ENCODE measurements at places on chromosomes 2 and 18.
A peak's percentile ranks its signal among the peaks of the same experiment; 100 is the strongest.

DNA sequence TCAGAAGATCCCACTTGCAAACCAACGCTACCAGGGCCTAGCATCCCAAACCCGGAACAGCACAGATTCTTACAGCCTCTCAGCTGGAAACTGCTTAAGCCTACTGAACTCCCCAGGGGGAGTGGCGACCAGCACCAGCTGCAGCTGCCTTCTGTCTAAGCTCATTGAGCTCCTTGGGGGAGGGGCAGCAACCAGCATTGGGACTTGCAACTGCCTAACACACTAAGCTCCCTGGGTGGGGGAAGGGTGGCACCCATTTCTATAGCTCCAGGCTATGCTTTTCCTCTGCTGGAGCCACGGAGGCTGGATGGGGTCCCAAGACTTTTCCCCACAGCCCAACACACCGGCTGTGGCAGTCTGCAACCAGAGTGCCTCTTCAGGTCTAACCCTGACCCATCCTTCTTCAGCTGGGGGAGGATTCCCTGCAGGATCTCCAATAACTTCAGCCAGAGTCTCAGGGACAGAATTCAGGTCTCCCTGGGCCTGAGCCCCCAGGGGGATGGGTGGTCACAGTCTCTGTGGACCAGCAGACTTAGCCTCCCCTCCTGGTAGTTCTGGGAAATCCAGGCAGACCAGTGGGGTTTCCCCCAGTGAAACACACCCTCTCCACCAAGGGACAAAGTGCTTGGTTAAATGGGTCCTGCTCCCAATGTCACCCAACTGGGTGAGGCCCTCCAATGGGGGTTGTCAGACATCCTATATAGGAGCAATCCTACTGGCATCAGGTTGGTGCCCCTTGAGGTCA lies 45.9 kb upstream of the ITGA4 start:
- no peak for DNase-seq

DNA sequence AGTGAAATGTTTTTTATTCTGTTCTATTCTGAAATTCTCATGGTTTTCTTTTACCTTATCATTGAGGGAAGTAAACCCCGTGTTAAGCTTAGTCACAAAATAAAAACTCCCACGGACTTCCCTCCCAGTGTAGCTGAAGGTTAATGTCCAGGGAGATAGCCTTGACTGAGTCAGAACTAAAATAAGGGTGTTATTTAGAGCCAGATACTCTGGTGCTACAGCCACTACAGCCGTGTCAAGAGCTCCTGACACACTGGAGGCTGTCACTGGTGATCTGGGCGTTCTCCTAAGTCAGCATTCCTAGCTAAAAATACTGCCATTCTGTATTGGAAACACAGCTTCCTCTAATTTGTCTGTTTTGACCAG lies 82.0 kb upstream of the RANBP2 start:
- peak; percentile 81 for DNase-seq

- no peak for DNase-seq
Measured at GRCh38 chr2:101912545-101912944, 79.2 kb upstream of the IL1R2 start.

- DNase-seq = no peak
Measured at GRCh38 chr2:39160982-39161381, 40.1 kb upstream of the SOS1 start.

DNA sequence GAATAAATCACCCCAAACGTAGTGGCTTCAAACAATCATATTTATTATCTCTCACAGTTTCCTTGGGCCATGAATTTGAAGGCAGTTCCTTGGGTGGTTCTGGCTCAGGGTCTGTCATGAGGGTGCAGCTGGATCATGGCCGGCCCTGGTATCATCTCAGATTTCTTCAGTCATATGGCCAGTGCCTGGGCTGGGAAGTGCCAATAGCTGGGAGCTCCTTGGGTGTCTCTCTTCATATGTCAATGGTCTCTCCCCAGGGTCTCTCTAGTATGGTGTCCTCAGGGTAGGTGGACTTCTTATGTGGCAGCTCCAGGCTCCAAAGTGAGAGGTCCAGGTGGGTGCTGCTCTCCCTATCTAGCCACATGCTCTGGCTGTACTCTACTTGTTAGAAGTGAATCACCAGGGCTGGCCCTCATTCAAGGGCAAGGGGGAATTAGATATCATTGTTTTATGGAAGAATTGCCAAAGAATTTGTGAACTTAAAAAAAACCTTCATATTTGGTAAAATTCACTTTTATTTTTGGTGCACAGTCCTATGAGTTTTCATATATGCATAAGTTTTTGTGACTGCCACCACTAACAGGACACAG lies 15.4 kb downstream of the FHOD3 start:
- DNase-seq = no peak

DNA sequence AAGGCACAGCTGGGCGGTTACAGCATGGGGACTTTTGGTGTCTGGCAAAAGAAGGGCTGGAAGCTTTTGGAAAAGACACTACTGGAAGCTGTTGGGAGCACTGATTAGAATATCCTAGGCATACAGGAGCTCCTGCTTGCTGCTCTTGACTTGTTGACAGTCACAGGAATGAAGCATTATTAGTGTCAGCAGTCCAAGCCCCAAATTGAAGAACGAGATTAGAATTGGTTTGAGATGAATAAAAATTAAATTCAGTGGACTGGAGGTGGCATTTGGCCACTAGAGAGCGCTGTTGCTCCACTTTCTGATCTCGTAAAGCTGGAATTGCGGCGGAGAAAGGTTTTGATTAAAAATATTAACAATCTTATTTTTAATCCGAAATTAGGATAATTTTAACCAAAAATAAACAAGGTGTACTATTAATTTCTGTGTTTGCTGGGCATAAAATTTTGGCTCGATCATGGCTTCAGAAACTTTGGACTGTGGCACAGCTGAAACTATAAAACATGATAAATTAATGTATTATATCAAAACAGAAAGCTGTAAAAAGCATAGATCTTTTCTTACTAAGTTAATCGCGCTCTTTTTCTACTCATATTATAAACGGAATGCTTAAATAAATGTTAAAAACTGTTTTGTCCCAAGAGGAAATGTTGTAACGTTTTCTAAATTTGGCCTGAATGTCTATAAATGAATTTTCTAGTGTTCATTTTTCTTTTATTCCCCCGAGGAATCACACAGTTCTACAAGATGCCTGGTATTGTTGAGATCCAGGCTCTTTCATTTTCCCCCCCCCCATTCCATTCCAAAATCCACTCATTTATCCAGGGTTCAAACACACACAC lies 2.4 kb upstream of the HOXD8 start:
- DNase-seq = no peak

DNA sequence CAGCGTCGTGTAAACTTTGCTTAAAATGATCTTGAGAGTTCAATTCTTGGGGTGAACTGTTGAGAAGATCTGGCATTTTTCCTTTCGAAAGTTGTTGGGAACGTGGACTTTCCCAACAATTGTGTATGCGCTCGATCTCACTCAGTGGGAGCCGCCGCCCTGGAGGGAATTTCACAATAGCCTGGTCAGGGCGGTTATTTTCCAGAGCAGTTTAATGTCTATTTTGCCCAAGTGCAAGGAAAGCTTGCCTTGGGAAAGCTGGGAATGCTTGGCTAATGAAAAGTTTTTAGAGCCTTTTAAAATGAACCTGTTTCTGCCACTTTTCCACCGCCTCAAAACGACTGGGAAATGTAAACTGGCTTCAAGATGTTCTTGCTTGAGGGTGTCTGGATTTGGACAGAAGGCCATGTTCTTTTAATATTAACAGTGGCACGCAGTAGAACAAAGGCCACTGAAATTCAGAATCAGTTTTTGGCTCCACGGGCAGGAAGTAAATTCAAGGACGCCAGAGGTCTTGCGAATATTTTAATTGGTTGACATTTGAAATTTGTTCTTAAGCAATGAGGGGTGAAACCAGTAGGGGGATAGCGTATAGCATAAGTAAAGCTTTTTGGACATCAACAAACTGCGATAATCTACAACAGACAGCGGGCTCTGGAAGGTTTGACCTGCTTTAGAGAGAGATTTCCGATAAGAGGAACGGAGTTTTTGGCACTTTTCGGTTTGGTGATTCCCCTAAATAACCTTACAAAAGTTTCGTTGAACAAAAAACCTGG lies 1.2 kb downstream of the CFLAR start:
- DNase-seq = peak; percentile 89

- no peak for DNase-seq
Measured at GRCh38 chr2:217249121-217250012, 389.5 kb upstream of the TNP1 start.

DNA sequence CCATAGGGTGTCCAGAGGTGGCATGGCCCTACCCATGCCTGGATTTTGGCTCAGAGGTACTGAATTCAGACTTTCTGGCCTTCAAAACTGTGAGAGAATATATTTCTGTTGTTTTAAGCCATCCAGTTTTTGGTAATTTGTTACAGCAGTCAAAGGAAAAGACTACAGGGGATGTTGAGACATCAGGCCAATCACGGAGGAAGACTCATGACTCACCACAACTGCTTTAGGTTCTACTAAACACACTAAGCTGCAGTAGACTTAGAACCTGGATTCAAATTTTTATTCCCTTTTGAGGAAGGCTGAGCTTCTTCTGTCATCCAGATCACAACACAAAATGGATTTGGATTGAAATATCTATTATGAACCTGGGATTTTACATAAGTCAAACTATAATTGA lies 12.0 kb upstream of the C2orf66 start:
- no peak for DNase-seq

- DNase-seq = no peak
Measured at GRCh38 chr2:47206181-47206580, 51.1 kb upstream of the STPG4 start.

DNA sequence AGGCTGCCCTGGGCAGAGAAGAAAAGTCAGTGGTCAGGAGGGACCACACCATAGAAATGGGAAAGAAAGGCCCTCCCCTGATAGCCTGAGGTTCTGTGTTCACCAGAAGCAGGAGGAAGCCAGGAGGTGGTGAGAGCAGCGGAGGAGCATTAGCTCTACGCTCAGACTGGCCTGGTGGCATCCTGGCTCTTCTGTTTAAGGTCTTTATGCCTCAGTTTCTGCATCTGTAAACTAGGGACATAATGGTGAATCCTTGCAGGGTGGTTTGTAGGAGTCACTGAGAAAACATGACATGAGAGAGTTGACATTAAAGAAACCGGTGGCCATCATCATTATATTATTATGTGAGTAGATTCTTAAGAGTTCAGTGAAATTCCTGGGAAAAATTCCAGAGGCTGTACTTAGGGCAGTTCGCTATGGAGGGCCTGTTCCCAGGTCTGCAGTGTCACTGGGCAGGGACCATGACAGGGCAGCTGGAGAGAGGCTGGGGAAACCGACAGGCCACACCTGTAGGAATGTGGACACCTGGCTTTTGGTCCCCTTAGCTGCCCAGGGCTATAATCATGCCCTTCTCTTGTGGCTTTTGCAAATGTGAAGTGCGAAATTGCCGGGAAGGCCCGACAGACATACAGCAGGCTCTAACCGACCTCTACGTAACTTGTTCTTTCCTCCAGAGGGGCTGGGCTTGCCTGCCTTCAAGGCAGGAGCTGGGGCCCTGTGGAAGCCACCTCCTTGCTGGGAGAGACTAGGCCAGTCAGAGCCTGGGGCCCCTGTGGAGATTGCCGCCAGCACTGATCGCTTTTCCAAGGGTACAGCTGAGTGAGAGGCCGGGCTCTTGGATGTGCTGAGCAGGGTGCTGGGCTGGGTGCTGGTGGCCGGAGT lies 31.0 kb downstream of the GLI2 start:
- DNase-seq = no peak

- no peak for DNase-seq
Measured at GRCh38 chr2:7673853-7674252, 756.6 kb downstream of the RNF144A start.

DNA sequence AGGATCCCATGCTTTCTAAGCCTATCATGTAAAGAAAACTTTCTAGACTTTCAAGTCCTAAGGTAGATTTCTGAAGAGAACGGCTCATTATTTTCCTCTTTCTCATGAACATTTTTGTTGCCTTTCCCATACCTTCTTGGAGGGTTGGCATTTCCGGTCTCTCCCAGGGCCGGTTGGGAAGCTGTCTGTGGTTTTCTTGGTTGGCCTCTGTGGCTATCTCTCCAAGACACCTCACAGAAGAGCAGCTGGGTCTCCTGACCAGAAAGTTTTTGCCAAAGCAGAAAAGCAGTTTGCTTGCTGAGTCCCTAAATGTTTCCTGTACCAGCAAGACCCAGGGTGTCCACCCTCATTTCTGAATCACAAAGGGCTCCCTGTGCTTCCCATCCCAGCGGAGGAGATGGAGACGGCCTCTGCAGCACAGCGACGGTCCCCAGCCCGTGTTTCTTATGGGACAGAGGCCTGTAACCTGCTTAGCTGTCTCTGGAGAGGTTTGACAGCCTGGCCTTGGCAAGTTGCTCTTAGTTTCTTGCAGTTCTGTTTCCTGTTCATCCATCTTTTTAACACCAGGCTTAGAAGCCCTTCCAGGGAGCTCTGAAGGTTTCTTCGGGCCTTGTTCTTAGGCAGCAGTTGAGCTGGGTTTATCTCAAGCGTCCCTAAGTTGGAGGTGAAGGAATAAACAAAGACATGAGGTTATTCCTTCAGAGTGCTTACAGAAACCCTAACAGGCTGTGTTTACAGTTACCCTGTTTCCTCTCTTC lies 39.8 kb downstream of the GREB1 start:
- no peak for DNase-seq

- DNase-seq = no peak
Measured at GRCh38 chr2:160687629-160688028, 194.0 kb upstream of the RBMS1 start.

GRCh38 chr18:73927496-73927895 lies 220.1 kb downstream of the FBXO15 start:
- peak; percentile 85 for DNase-seq

GRCh38 chr2:115596659-115597375 lies 1154.4 kb downstream of the DPP10 start:
- no peak for DNase-seq

GRCh38 chr2:17822445-17823117 lies 6.3 kb downstream of the MSGN1 start:
- DNase-seq = no peak

DNA sequence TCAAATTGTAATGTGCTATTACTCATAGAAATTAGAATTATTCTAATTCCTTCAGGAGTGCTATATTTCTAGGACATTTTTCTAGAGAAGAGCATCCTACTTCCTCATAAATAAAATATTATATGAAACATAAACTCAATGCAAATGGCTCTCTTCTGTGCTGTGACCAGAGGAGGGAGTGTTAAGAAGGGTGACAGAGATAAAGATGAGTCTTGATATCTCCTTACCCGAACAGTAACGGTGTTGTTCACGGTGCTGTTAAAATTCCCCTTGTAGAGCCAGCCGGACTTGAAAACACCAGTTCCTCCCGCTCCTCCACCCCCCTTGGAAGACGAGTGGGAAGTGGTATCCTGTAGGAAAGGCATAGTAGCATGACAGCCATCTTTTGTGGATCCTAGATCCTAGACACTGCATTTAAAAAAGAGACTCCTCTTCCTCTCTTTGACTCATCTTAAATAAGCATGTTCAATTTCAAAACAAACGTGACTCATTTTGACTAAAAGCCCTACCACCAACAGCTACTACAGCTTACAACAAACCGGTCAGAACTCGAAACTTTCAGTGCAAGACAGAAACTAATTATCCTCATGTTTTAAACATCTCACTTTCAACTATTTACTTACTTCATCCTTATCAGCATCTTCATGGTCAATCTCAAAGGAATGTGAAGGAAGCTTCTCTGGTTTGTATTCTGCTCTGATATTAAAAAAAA lies 156.3 kb downstream of the DOCK10 start:
- no peak for DNase-seq

- DNase-seq = no peak
Measured at GRCh38 chr18:11071300-11071699, 78.1 kb downstream of the PIEZO2 start.

Measured in large intestine (tissue), 12 donors.